Neural progenitor cell (in vitro differentiated cells): ENCODE measurements at places on chromosomes 2 and 18. TPM values are rescaled to one million over a fixed set of nuclear protein-coding genes. Genes with fewer than 3 reads are reported as not detected.

DNA sequence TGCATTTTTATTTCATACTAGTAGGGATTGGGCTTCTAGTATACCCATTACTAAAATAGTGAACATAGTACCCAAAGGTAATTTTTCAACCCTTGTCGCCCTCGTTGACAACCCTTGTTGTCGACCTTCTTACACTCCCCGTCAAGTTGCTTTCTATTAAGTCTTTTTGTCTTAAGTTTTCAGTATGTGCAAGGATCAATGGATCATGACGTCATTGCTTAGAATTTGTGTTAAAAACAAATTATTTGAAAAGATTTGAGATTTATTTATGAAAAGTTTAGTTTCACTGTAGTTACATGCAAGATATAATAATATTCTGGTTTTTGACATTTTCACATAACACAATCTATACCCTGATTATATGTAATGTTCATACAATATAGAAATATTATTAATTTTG is 110.4 kb downstream of the CBLN2 start:
- H3K36me3 ChIP-seq, result no peaks in the 10 kb centered on the region
- H3K27ac ChIP-seq, result no peak overlapping the region
- DNase-seq, result no peak
- H3K4me1 ChIP-seq, result no peaks in the 10 kb centered on the region
- H3K4me3 ChIP-seq, result no peak overlapping the region
- peaks cover 33% of the 10 kb centered on the region for H3K27me3 ChIP-seq

DNA sequence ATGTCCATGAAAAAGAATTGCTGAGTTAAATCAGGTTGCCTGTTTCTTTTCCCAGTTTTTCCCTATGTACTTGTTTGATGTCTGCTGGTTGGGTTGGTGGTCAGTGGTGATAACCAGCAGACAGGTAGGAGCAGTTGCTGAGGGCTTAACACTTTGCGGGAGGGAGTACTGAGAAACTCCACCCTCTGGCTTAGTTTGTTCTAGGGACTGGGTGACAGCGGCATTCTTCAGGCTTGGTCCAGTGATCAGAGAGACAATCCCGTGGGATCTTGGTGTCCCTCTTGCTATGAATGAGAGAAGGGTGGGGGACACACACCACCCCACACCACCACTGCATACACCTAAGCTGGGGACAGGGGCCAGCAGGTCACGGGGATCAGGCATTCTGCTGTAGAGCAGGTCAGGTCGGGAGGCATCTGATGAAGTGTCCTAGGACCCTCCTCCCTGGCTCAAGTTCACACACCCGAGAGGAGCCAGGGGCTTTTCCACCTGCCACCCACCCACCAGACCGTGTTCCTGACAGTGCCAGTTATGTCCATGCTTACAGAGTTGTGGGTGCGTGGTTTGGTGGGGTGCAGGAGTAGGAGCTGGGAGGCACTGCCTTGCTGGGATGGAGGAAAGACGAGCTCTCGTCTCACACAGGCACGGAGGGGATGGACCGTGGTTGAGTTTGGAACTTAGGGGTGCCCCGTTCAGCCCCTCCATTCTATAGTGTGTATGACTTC is 21.3 kb upstream of the ALLC start:
- DNase-seq, result no peak
- H3K4me1 ChIP-seq, result no peaks in the 10 kb centered on the region
- no peaks in the 10 kb centered on the region for H3K36me3 ChIP-seq
- H3K4me3 ChIP-seq, result no peak overlapping the region
- H3K27ac ChIP-seq, result no peak overlapping the region
- no peaks in the 10 kb centered on the region for H3K27me3 ChIP-seq

The RPRM gene
- 0.51 and 1.3 TPM in 2 replicates for total RNA-seq

- peaks cover 43% of the 10 kb centered on the region for H3K27me3 ChIP-seq
- no peaks in the 10 kb centered on the region for H3K36me3 ChIP-seq
- H3K4me1 ChIP-seq, result peaks cover 20% of the 10 kb centered on the region
- H3K4me3 ChIP-seq, result no peak overlapping the region
- DNase-seq, result no peak
Measured at GRCh38 chr2:20676353-20677215, 9.6 kb downstream of the GDF7 start.

The FECH gene
- total RNA-seq, result 10.9 and 16.4 TPM in 2 replicates

DNA sequence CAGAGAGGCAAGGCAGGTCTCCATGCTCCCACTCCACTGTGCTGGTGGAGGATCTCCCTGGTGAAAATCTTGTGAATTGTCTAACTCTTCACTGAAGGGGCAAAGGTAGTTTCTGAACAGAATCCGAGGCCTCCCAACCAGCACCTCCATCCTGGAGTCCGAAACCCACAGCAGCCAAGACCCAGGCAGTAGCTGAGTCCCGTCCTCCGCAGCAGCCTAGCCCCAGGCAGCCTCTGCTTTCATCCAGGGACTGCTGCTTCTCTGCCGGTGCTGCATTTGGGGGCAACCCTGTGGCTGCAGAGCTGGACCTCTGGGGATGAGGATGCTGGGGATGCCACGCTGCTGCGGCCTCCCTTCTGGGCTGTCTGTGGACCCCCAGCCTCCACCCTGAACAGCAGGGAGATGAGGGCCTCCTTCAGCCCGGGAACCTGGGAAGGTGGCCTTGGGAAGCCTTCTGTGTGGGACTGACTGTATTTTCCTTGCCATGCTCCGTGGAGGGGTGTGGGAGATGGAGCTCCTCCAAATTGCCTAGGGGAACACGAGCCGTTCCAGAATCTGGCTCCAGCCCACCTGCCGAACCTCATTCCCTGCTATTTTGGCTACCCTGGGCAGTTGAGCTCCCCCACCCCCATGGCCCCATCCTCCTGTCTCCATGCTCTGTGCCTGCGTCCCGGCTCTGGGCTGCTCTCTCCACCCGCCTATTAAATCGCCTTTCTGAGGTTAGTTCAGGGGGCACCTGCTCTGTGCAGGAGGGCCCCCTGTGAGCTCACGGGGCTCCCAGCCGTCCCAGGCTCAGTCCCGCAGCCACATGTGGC is 48.2 kb downstream of the GREB1 start:
- no peaks in the 10 kb centered on the region for H3K36me3 ChIP-seq
- H3K27me3 ChIP-seq, result no peaks in the 10 kb centered on the region
- H3K4me1 ChIP-seq, result peaks cover 15% of the 10 kb centered on the region
- no peak overlapping the region for H3K4me3 ChIP-seq
- no peak for DNase-seq

- H3K36me3 ChIP-seq, result no peaks in the 10 kb centered on the region
- H3K27me3 ChIP-seq, result no peaks in the 10 kb centered on the region
- DNase-seq, result no peak
- peaks cover 12% of the 10 kb centered on the region for H3K4me1 ChIP-seq
- no peak overlapping the region for H3K27ac ChIP-seq
Measured at GRCh38 chr2:27001950-27002349, 30.8 kb upstream of the TMEM214 start.

DNA sequence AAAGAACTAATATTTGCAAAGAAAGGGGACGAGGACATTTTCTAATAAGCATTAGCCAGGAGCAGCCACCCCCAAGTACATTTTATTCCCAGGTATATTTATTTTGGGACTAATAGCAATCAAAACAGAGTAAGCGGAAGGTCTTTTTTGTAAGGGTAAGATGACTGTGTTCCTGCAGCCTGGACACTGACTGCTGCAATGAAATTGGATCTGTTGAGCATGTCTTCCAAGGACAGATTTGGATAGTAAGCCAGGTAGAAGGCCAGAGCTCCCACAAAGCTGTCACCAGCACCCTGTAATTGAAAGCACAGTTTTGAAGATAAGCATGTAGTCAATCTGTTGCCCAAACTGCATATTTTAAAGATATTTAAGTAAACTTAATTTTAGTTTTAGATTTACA is 10.0 kb downstream of the MRPL33 start:
- no peaks in the 10 kb centered on the region for H3K4me1 ChIP-seq
- no peaks in the 10 kb centered on the region for H3K36me3 ChIP-seq
- no peaks in the 10 kb centered on the region for H3K27me3 ChIP-seq
- H3K27ac ChIP-seq, result no peak overlapping the region
- no peak overlapping the region for H3K4me3 ChIP-seq

The WDR12 gene
- total RNA-seq, result 54.0 and 58.6 TPM in 2 replicates

DNA sequence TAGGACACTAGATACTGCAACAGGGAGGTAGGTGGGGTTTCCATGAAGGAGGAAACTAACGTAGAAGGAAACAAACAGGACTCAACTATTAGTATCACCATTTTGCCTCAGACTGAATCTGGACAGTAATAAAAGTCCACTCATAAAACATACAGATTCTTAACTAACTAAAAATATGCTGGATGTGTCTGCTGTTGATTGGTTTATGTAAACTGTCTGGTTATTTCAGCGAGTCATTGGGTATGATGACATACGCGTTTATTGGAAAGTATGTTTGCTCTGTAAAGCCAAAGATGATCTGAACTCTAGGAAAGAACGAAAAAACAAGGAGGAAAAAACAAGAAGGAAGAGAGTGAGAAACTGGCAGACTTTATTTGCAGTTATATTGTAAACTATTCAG is 1816.1 kb upstream of the LRRTM1 start:
- H3K4me3 ChIP-seq, result no peak overlapping the region
- no peak overlapping the region for H3K27ac ChIP-seq
- peaks cover 16% of the 10 kb centered on the region for H3K4me1 ChIP-seq
- no peaks in the 10 kb centered on the region for H3K27me3 ChIP-seq

DNA sequence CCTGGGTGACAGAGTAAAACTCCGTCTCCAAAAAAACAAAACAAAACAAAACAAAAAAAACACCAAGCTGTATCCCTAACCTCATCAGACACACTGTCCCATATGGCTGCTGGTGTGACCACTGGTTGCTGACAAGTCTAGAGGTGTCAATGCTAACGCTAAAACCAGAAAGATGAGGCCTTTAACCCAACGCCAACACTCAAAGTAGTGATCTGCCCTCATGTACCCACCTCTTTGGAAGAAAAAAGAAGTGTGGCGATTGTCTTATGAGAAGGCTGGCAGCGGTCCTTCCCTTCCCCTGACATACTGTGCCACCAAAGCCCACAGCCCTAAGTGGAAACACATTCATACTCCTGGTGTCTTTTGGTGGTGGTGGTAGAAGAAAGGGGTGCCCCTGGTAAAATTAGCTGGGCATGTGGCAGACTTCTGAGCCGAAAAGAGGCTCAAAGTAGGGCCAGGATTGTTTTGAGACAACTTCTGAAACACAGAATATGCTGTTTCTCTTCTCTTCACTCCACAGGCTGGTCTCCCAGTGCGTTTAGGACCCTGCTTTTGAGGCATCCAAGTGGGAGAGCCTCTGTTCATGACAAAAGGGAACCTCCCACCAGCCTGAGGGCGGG is 9.8 kb downstream of the SERTAD2 start:
- H3K27me3 ChIP-seq, result no peaks in the 10 kb centered on the region
- peak overlapping the region; percentile 96 for H3K27ac ChIP-seq
- H3K4me3 ChIP-seq, result peak overlapping the region; percentile 53
- peaks cover 73% of the 10 kb centered on the region for H3K4me1 ChIP-seq
- no peaks in the 10 kb centered on the region for H3K36me3 ChIP-seq
- DNase-seq, result no peak

- peak; percentile 52 for DNase-seq
- no peak overlapping the region for H3K4me3 ChIP-seq
- peaks cover 14% of the 10 kb centered on the region for H3K36me3 ChIP-seq
- H3K27me3 ChIP-seq, result no peaks in the 10 kb centered on the region
- peaks cover 41% of the 10 kb centered on the region for H3K4me1 ChIP-seq
Measured at GRCh38 chr2:48346124-48346536, 183.8 kb upstream of the STON1 start.

GRCh38 chr2:32947076-32947483 is 327 bp downstream of the LTBP1 start:
- no peaks in the 10 kb centered on the region for H3K27me3 ChIP-seq
- no peak overlapping the region for H3K27ac ChIP-seq
- DNase-seq, result no peak
- H3K4me3 ChIP-seq, result peak overlapping the region; percentile 76
- no peaks in the 10 kb centered on the region for H3K36me3 ChIP-seq
- peaks cover 10% of the 10 kb centered on the region for H3K4me1 ChIP-seq

The SPHKAP gene
- total RNA-seq, result 0.06 TPM in 1 of 2 replicates, not detected in the other

The TMEM163 gene
- total RNA-seq, result 0.95 and 1.2 TPM in 2 replicates

The LDAH gene
- 42.0 and 45.2 TPM in 2 replicates for total RNA-seq

GRCh38 chr2:70967189-70967588 is 11.2 kb upstream of the ANKRD53 start:
- peaks cover 100% of the 10 kb centered on the region for H3K27me3 ChIP-seq
- H3K4me1 ChIP-seq, result peaks cover 3% of the 10 kb centered on the region
- no peak overlapping the region for H3K4me3 ChIP-seq
- no peak for DNase-seq
- H3K27ac ChIP-seq, result no peak overlapping the region

The SLC9A4 gene
- total RNA-seq, result not detected in 2 replicates

DNA sequence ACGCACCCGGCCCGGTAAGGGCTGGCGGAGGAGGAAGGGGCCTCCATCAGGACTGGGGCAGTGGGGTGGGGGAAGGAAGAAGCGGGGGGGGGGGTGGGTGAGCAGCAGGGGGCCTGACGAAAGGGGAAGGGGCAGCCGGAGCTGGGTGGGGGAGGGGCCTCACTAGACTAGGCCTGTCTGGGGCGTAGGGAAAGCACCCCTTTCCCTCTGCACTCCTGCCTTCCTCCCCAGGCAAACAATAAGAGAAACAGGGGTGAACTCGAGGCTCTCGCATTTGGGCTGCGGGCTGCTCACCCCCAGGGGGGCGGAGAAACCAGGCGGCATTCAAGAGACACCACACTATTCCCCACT is 82.7 kb upstream of the POMC start:
- H3K4me3 ChIP-seq, result peak overlapping the region; percentile 62
- peak; percentile 65 for DNase-seq
- no peaks in the 10 kb centered on the region for H3K27me3 ChIP-seq

- H3K36me3 ChIP-seq, result no peaks in the 10 kb centered on the region
- peak; percentile 77 for DNase-seq
Measured at GRCh38 chr18:63016270-63016669, 300.9 kb downstream of the PHLPP1 start.

The ZNF516 gene
- 45.5 and 83.3 TPM in 2 replicates for total RNA-seq

The LOXL3 gene
- total RNA-seq, result 24.2 and 39.1 TPM in 2 replicates

DNA sequence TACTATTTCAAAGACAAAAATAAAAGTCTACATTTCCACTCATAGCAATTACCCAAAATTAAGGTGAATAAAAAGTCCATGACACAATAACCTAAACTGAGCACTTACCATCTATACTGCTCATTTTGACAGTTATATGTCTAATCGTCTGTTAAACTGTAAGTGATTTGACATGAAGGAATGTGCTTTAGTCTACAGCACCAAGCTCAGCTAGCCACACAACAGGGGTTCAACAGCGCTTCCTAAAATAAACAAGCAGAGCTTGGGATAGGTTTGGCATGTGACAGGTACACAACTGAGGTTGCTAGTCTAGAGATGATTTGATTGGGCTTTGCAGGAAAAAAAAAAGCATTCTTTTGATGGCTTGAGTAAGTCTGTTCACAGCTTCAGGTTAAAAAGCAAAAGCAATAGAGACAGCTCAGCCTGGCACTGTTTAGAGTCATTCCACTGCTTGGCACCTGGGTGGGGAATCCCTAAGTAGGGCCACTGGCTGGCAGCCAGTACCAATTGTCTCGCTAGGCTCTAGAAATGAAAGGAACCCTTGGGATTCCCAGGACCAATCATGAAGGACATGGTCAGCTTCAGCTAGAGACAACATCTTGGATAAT is 78.6 kb downstream of the BARD1 start:
- no peak overlapping the region for H3K4me3 ChIP-seq
- no peak for DNase-seq
- no peak overlapping the region for H3K27ac ChIP-seq
- peaks cover 8% of the 10 kb centered on the region for H3K36me3 ChIP-seq
- H3K4me1 ChIP-seq, result no peaks in the 10 kb centered on the region

The PAX8 gene
- 1.4 and 2.9 TPM in 2 replicates for total RNA-seq
